ENCODE measurements at places on chromosomes 13 and 19.

- no peaks in the 10 kb centered on the region for H3K27me3 ChIP-seq
- no peak overlapping the region for H3K27ac ChIP-seq
- DNase-seq = no peak
Measured at GRCh38 chr13:59721926-59722910, 441.5 kb downstream of the DIAPH3 start.

DNA sequence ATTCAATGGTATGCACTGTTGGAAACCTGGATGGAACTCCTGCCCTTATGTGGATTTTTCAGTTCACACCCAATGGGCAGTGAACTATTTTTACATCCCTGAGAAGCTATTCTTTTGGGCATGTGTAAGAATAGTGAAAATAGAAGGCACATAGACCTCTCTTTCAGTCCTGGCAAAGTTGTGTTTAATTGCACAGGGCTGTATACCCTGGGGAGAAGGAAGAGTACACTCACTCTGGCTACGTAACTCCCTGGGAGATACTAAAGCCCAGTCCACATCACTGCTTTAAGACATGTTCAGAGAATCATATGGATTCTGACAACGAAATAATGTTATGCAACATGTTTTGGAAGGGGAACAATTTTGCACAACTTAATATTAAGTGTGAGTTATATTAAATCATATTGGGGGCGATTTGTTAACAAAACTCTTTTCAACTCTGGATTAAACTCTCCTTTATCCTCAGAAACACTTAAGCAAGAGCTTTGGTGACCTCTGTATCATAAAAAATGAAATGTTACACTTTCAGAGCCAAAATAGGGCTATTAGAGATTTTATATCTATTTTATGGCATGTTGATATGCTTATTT is 166.1 kb downstream of the DCT start:
- H3K4me3 ChIP-seq = no peak overlapping the region
- no peak for DNase-seq
- H3K4me1 ChIP-seq = no peaks in the 10 kb centered on the region

DNA sequence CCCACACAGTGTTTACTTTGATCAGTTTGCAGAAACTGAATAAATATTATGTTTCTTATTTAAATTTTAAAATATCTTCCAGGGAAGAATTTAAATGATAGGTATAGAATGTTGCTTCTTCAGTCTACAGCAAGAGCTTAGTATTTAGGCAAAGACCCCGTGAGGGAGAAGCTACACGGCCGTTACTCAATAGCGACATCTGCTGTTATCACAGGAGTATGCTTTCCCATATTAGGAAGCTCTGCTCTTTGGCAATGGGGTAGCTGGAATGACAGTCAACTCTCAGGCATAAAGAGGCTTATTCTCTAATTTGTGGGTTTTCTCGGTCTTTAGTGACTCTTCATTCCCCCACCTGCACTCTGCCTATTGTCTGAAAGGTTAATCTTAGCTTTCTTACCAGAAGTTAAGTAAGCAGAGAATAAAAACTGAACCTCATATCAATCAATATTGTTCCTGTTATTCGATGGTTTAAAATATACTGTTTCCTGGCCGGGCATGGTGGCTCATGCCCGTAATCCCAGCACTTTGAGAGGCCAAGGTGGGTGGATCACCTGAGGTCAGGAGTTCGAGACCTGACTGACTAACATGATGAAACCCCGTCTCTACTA is 13.2 kb upstream of the LHFPL6 start:
- H3K27me3 ChIP-seq = no peaks in the 10 kb centered on the region
- no peak overlapping the region for H3K4me3 ChIP-seq
- no peak overlapping the region for H3K27ac ChIP-seq
- DNase-seq = peak; percentile 22

- no peaks in the 10 kb centered on the region for H3K4me1 ChIP-seq
- no peaks in the 10 kb centered on the region for H3K27me3 ChIP-seq
- H3K27ac ChIP-seq = no peak overlapping the region
- H3K36me3 ChIP-seq = no peaks in the 10 kb centered on the region
Measured at GRCh38 chr13:86788616-86789015, 882.6 kb upstream of the SLITRK5 start.

DNA sequence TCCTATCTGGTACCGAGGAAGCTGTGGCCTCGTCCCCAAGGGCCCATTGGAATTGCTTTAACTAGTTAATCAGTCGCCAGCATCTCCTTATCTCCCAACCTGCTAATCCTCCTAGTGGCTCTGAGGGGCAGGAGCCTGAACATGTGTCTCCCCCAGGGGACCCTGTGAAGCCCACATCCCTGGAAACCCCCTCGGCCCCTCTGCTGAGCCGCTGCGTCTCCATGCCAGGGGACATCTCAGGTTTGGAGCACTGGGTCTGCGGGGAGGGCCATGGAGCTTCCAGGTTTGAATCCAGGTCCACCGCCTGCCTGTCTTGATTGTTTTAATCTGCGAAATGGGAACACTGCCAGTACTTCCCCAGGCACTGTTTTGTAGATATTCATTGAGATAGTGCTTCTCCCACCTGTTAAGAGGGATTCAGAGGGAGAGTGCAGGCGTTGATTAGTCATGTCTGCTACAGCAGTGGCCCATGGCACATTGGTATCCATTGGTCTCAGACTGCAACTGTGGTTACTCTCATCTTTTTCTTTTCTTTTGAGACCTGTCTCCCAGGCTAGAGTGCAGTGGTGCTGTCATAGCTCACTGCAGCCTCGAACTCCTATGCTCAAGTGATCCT is 6.4 kb downstream of the PNPLA6 start:
- no peak overlapping the region for H3K27ac ChIP-seq
- no peaks in the 10 kb centered on the region for H3K27me3 ChIP-seq
- no peak for DNase-seq
- H3K4me1 ChIP-seq = no peaks in the 10 kb centered on the region
